ENCODE measurements at places on chromosomes 13 and 19.
A peak's percentile ranks its signal among the peaks of the same experiment; 100 is the strongest.

DNA sequence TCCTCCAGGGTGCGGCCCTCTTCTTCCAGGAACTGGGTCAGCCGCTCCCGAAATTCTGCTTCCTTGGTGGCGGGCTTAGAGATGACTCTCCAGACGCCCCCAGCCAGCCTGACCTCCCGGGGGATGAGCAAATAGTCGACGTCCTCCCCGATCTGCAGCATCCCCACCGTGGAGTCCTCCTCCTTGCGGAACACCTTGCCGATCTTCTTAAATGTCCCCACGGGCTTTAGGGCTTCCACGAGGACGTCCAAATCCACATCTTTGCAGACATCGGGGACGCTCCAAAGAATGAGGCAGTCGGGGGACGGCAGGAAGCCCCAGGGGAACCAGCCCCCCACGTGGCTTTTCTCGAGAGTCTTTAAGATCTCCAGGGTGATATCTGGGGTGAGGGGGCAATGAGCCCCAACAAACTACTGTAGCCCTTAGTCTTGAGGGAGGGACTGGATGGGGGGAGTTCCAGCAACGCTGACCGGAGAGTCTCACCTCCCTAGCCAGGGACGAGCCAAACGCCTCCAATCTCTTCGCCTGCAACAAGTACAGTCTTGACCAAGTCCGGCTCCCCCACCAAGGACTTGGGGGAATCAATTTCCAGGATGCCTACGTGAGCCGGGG is 608 bp downstream of the CCDC8 start:
- no peak for DNase-seq

DNA sequence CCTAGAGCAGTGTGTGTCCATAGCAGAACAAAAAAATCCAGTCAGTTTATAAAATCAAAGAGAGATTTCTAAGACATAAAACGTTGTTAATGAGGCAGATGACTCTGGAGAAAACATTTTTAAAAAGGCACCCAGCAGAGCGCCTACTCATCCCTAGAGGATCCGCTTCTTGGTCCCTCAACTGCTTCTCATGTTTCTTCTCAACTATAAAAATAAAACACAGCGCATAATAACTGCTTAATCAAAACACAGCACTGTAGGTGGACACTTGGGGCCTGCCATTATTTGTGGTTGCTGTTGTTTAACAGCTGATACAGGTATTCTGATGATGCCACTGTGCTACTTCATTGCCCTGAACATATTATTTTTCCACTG is 347.9 kb downstream of the FGF9 start:
- no peak for DNase-seq

DNA sequence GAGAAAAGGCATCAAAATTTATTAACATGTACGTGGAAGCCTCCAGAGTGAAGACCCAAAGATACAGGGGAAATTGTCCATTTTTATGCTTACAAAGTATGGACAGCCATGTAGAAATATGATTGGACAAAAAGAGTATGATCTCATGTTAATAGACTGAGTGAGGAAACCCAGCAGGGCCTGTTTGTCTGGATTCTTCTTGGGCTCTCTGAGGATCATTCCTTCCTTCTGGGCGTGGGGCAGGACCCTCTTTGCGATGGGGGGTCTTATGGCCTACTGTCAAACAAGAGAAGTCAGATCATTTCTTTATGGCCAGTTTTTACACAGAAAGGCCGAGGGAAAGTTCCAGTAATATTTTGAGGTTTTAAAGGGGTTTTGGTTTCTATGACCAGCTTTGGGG is 110.8 kb downstream of the ESD start:
- no peak for DNase-seq

DNA sequence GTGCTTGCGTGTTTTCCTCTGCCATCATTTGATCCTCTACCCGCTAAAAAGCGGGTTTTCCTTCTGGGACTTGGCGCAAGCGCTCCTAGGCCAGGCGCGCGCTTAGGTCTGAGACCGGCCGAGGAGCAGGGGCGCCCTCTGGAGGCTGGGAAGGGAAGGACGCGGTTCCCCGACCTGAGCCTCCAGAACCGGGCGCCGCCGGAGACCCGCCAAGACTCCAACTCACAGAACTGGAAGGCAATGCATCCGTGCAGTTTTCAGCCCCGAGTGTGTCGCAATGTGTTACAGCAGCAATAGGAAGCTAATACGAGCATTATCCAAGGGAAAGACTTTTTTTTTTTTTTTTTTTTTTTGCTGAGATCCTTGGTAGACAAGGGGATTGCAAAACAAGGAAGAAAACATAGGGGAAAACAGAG is 190.9 kb downstream of the COL4A1 start:
- peak; percentile 27 for DNase-seq

DNA sequence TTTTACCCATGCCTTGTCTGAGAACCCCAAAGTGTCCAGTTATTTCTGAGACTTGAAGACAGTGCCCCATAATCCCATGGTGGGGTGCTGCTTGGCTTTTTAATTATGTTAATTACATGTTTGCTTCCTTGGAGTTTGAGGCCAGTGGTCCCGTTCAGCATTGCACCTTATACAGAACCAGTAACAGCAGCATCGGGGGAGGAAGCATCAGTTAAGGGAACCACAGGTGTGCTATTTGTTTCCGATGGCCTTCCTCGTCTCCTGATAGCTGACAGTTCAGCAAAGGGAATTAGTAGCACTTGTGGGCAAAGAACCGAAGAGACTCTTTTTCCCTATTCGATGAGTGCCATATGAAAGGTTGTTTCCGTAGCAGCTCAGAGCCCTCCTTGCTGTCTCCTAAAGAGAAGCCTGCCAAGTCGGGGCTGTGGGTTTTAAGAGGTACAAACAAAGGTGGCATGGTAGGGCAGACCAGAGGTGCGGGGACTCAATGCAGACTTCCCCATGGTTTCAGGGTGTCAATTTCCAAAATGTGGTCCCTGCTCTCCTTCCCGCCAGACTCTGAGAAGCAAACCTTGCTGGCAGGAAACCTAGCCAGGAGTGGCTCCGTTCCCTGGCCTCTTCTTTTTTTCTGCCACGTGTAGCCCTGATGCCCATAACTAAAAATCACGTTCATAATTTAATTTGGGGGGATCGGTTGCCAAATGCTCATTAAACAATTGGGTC is 225.2 kb upstream of the TSHZ3 start:
- no peak for DNase-seq

GRCh38 chr13:38970380-38971051 is 20.1 kb downstream of the STOML3 start:
- DNase-seq, result no peak

- DNase-seq, result no peak
These were observed 19.0 kb downstream of the AKT2 start for GRCh38 chr19:40266119-40266518.

GRCh38 chr19:57803265-57803593 is 11.5 kb downstream of the ZNF552 start:
- DNase-seq, result no peak

DNA sequence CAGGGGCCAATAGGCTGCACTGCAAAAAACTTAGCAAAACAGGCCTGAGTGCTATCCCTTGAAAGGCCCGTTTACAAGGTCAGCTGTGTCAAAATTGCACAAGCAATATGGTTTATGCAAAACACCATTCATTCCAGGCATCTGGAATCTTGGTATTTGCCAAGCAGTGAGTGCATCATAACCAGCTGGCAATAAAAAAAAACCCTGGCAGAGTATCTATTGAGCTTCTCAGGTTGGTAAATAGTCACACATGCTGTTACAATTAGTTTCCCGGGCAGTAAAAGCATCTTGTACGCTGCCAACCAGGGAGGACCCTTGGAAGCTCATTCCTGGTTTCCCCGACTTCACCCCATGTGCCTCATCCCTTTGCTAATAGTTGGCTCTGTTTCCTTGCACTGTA is 21.3 kb downstream of the ZNF77 start:
- no peak for DNase-seq

DNA sequence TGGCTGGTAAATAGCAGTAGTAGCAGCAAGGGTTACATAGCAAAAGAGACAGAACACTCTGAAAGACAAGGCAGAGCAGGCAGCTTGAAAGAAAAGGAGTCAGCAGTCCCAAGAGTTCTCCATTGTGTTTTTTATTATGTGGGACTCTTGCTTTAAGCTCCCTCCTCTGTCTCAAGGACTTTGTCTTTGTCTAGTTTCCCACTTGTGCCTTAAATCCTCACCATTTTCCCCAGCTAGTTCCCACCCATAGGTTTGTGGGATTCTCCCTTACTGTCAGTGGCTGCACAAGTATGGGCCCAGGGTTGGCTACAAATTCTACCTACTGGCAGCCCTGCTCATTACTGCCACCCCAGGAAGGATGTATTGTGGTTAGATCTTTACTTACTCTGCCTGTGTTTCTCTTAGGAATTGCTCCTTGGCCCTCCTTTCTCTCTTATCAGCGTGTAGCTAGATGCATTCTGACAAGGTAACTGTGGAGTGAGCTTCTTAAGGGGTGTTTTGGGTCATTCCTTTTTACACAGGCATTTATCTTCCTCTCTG is 413.4 kb upstream of the PCDH9 start:
- no peak for DNase-seq

DNA sequence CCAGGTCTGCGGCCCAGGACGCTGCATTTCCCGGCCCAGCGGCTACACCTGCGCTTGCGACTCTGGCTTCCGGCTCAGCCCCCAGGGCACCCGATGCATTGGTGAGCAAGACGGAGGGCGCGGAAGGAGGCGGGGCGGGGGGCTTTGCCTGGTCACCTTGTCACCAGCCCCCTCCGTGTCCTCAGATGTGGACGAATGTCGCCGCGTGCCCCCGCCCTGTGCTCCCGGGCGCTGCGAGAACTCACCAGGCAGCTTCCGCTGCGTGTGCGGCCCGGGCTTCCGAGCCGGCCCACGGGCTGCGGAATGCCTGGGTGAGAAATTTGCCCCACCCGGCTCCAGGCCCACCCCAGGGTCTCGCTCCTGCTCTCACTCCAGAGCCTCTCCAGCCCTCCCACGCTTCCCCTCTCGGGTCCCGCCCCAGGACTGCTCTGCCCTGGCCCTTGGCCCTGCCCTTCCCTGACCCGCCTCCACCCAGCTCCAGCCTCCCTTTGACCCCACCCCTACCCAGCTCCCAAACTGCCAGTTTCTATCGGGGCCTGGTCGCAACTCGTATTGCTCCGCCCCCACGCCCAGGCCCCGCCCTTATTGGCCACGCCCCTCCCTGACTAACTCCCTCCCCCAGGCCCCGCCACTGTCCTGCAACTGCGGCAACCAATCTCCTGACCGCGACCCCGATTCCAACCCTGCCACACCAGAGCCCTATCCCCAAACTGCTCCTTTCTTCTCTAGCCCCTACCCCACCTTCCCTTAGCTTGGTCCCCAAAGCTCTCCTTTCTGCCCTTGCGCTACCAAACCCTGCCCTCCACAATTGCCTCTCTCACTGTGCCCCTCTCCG is 8.6 kb downstream of the LTBP4 start:
- DNase-seq, result peak; percentile 94

DNA sequence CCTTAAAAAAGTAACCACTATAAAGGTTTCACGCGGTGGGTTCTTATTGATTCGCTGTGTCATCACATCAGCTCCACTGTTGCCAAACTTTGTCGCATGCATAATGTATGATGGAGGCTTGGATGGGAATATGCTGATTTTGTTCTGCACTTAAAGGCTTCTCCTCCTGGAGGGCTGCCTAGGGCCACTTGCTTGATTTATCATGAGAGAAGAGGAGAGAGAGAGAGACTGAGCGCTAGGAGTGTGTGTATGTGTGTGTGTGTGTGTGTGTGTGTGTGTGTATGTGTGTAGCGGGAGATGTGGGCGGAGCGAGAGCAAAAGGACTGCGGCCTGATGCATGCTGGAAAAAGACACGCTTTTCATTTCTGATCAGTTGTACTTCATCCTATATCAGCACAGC is 30.6 kb downstream of the FGF9 start:
- no peak for DNase-seq

DNA sequence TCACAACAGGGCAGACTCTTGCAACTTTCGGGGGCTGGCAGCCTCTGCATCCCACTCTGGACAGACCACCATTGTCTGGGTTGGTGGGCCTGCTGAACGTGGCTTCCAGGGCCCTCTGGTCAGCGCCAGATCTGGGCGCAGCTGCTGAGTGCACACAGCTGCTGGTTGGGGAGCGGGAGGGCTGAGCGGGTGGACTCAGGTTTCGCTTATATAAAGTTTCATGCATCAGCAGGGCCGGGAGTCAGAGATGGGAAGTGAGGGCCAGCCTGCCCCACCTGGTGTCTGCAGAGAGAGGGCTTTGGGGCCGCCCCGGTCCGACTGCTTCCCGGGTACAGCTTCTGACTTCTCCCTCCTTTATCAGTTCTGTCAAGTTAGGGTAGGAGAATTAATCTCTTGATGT is 6.9 kb downstream of the ARHGEF7 start:
- DNase-seq, result no peak

DNA sequence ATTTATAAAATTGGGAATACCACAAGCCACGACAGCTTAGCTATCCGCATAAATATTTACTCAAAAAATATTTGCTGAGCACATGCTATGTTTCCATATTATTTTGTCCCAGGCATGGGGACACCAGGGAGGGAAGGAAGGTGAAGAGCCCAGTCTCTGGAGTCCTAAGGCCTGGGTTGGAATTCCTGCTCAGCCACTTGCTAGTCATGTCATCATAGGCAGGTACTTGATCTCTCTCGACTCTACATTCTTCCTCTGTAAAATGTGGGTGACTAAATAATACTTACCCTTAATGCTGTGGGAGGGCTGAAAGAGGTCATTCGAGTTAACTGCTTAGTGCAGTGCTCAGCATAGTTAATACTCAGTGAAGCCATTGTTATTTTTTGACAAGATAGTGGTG is 4.3 kb upstream of the RNASEH2B start:
- DNase-seq, result no peak

DNA sequence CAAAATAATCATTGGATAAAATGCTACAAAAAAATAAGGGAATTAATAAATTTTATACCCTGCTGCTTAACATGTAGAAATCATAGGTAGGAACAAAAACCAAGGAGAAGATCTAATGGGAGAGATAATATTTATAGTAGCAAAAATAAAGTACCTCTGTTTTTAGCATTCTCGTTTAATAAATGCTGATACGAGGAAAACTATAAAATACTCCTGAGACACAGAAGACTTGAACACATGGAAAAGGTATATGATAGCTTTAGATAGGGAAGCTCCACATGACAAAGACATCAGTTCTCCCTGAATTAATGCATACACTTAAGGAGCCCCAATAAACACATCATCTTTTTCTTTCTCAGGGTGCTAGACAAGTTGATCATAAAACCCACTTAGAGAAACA is 44.6 kb upstream of the MCF2L start:
- DNase-seq, result no peak

All from activated CD4-positive, alpha-beta T cell treated with anti-CD3 and anti-CD28 coated beads for 24 hours (primary cell).